HS-27A (cell line): ENCODE measurements at places on chromosomes 12 and 14.

- peak; percentile 82 for DNase-seq
Observed at GRCh38 chr12:56836317-56836716, 73.2 kb downstream of the HSD17B6 start.

DNA sequence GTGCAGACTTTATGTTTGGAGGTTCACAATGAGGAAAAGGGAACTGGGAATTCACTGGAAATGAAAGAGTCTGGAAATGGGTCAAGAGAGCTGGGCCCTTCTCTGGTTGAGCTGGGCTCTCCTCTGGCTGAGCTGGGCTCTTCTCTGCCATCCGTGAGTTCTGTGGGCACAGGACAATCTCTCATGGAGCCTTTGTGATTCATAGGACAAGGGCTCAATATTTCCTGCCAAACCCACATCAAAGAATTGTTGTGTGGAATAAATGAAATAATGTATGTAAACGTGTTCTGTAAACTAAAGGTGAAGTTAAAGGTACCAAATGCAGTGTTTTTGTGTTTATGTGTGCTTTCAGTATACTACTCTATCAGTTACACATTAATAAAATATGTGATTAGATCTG is 95.5 kb upstream of the OVCH1 start:
- DNase-seq: no peak

DNA sequence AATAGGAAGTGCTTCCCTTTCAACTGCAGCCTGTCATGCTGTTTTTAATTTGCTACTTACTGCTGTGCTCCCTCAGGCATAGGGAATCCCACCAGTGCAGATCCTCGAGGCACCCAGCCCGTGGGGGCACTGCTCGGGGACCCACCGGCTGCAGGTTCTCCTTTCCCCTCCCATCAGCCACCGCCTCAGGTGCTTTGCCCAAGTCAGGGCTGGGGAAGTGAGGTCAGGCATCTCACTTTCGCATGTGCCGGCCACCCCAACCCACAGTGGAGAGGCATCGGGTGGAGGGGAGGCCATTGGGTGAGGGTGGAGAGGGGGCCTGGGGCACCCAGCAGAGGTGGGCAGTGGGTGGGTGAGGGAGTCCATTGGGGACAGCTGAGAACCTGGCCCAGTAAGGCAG is 41.9 kb upstream of the MAX start:
- DNase-seq: no peak

DNA sequence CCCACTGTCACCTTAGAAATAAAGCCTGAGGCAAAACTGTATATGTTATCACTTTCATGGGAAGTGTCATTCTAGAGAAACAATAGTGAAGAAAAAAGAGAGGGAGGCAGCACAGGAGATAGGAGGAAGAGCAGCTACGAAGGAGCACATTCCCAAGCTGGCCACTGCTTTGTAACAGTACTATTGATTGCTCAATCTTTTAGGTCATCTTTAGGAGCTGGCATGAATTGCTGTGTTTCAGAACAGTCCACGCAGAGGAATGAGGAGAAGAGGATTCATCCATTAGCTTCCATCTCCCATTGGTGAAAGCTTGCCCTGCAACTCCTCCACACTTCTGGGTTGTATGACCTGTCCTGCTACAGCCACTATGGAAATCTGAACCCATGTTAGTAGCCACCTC is 372.5 kb upstream of the DDHD1 start:
- DNase-seq: no peak

GRCh38 chr12:74349925-74350324 is 187.7 kb upstream of the ATXN7L3B start:
- no peak for DNase-seq

DNA sequence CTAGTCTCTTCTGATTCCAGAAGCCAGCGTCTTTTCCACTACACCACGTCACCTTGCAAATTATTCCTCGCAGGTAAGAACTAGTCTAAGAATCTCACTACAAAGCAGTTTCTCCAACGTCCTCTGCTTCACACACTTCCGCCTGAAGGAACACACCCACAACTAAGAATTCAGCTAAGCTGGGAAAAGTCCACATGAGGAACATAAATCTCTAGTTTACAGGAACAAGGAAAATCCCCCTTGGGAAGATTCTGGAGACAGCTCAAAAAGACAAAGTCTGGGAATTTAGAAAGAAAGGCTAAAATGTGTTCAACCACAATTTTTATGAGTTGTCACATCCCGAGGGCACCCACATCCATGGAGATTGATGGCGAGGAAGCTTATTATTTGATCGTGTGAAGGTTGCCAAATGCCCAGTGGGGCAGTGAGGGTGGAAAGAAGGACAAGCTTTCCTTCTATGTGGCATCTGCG is 780.2 kb upstream of the TBX3 start:
- no peak for DNase-seq

GRCh38 chr12:102740141-102740955 is 176.7 kb downstream of the PAH start:
- peak; percentile 3 for DNase-seq

- DNase-seq: no peak
Observed at GRCh38 chr14:29709490-29709889, 218.2 kb downstream of the PRKD1 start.

- DNase-seq: no peak
Observed at GRCh38 chr14:73381380-73382013, 76.8 kb downstream of the NUMB start.

- no peak for DNase-seq
Observed at GRCh38 chr14:90204516-90204915, 51.8 kb upstream of the PSMC1 start.

- DNase-seq: no peak
Observed at GRCh38 chr12:120490833-120491512, 4.9 kb upstream of the DYNLL1 start.

- no peak for DNase-seq
Observed at GRCh38 chr12:25025260-25025659, 76.4 kb upstream of the BCAT1 start.

- DNase-seq: no peak
Observed at GRCh38 chr14:52547526-52547925, 4.8 kb downstream of the TXNDC16 start.

DNA sequence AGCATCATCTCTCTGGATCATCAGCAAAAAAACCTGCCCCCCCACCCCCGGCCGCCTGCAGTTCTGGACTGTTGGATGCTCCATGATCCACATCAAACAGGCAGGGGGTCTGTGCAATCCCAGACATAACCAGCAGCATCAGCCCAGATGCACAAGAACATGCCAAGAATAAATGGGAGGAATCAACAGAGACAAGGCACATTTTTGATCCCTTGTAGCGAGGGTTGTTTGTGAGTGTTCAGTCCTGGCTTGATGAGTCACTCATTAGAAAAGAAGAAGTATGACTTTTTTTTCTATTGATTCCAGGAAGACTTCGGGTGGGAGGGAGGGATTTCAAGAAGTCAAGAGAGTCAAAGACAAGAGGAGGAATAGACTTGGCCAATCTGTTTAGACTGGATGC is 244.2 kb downstream of the KSR2 start:
- no peak for DNase-seq

GRCh38 chr12:123367511-123367910 is 2.9 kb upstream of the SBNO1 start:
- DNase-seq: no peak

GRCh38 chr12:42809226-42809625 is 219.7 kb upstream of the PRICKLE1 start:
- DNase-seq: no peak

GRCh38 chr14:95389471-95390011 is 69.8 kb upstream of the CLMN start:
- no peak for DNase-seq

GRCh38 chr14:75499084-75499875 is 23.0 kb upstream of the BATF start:
- DNase-seq: no peak

- no peak for DNase-seq
Observed at GRCh38 chr12:120962532-120963020, 15.8 kb upstream of the HNF1A start.

DNA sequence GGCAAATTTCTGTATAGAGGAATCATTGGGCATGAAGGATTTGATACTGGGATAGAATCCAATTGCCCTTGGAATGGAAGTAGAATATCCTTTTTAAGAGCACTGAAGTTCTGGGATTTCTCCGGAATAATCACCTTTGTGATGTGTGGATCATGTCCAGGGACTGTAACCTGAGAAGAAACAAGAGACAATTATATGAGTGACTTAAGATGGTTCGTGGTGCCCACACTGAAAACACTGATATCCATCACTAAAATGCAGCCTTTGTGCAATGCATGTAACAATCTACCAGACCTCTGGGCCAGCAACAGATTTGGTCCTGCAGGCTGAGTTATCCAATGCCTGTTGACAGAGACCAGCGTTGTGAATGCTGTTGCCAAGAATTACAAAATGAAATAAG is 48.5 kb downstream of the MDM2 start:
- no peak for DNase-seq

DNA sequence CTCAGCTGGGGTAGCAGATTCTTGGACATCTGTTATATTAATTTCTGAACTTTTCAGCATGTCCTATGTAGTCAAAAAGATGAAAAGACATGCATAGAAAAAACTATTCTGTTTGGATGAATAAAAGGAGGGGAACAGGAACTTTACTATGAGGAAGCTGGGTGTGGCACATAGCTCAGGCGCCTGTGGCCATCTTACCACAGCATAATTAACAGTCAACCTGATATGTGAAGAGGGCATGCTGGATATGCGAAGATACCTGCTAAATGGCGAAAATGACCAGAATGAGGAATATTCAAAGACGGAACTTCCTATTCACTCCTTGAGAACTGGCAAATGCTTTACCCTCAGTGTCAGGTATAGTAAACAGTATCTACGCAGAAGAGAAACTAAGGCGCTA is 18.4 kb downstream of the SETD3 start:
- DNase-seq: no peak

DNA sequence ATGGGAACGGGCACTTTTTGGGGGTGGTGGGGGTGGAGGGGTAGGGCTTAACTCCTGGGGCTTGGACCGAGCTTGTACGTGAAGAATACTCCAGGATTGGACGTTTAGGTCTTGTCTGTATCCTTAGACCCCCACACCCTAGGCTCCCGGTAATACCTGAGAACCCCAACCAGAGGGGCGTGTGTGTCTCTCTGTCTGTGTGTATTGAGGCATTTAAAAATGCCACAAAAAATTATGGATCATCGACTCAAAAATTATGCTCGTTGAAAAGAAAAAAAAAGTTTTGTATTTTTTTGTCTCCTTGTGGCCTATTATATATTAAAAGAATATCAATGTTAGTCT is 459 bp downstream of the PPFIBP1 start:
- no peak for DNase-seq

- DNase-seq: no peak
Observed at GRCh38 chr12:111758120-111758561, 8.6 kb upstream of the ALDH2 start.

GRCh38 chr14:77407158-77407557 is 16.2 kb downstream of the NOXRED1 start:
- DNase-seq: no peak

- no peak for DNase-seq
Observed at GRCh38 chr12:8648576-8649205, 13.9 kb downstream of the MFAP5 start.

GRCh38 chr12:42921741-42922504 is 332.4 kb upstream of the PRICKLE1 start:
- DNase-seq: no peak

GRCh38 chr14:95340201-95340697 is 20.5 kb upstream of the CLMN start:
- no peak for DNase-seq
